Activated B cell treated with CpG ODN at 0.5 μM for 24 hours (primary cell): ENCODE measurements at places on chromosomes 16 and 17. TPM values are rescaled to one million over a fixed set of nuclear protein-coding genes. Genes with fewer than 3 reads are reported as not detected.

DNA sequence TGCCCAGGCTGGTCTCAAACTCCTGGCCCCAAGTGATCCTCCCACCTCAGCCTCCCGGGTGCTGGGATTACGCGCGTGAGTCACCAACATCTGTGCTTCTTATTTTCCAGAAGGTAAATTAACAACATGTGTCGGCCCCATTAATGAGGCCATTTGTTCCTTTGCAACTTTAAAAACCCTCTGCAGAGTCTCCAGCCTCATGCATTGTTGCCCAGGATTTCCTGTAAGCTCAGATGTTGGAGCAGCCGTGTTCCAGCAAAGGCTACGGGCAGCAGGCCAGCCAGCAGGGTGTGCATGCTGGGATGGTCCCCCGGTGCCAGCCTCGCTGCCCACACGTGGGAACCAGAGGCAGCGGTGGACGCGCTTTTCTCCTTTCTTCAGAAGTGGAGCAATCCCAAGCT is 19.1 kb upstream of the HEXD start:
- H3K4me3 ChIP-seq = no peak overlapping the region
- H3K27me3 ChIP-seq = no peaks in the 10 kb centered on the region
- no peak overlapping the region for H3K27ac ChIP-seq
- H3K4me1 ChIP-seq = peaks cover 7% of the 10 kb centered on the region

DNA sequence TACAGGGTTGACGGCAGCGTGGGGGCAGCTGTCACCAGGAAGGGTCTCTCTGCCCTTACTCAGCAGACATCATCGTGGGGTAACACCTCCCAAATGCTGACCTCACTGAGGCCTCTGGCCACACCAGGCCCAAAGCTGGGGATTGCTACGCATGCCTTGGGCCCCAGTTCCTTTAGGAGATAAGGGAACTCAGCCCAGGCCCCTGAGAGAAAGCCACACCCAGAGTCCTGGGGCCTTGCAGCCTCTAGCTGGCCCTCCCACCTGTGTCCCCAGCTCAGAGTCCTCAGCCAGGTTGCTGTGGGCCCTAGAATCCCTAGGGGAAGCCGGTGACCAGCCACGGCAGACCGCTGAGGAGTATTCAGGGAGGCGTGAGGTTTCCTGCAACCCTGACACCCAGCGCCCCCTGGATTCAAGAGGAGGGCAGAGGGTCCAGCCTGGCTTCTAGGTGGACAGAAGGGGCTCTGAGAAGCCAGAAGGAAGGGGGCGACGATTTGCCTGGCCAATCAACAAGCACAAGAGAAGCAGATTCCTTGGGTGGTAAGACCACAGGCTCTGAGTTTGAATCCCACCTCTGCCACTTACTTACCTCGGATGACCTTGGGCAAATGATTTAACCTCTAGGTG is 10.3 kb upstream of the GINS2 start:
- DNase-seq = no peak
- H3K4me3 ChIP-seq = no peak overlapping the region
- H3K4me1 ChIP-seq = no peaks in the 10 kb centered on the region
- no peak overlapping the region for H3K27ac ChIP-seq
- H3K36me3 ChIP-seq = no peaks in the 10 kb centered on the region
- no peaks in the 10 kb centered on the region for H3K27me3 ChIP-seq

DNA sequence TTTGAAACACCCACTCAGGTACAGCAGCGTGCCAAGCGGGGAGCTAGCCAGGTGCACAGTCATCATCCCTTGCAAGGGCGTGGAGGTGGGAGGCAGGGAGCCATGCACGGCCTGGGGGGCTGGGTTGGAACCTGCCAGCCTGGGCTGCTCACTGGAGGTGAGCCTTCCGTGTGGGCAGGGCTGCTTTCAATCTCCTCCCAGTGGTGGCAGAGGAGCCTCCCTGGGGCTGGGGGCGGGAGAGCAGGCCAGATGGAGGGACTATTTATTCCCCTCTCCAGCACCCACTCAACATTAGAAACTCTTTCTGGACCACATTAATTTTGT is 90.3 kb downstream of the KATNIP start:
- H3K4me1 ChIP-seq = peaks cover 4% of the 10 kb centered on the region
- H3K4me3 ChIP-seq = no peak overlapping the region
- H3K27ac ChIP-seq = no peak overlapping the region

- no peak overlapping the region for H3K4me3 ChIP-seq
- DNase-seq = no peak
- no peaks in the 10 kb centered on the region for H3K4me1 ChIP-seq
- peaks cover 7% of the 10 kb centered on the region for H3K36me3 ChIP-seq
- no peak overlapping the region for H3K27ac ChIP-seq
- H3K27me3 ChIP-seq = no peaks in the 10 kb centered on the region
These were observed 37.0 kb downstream of the STXBP4 start for GRCh38 chr17:55005520-55005919.

- H3K4me3 ChIP-seq = no peak overlapping the region
- H3K36me3 ChIP-seq = no peaks in the 10 kb centered on the region
- H3K27ac ChIP-seq = no peak overlapping the region
- H3K4me1 ChIP-seq = no peaks in the 10 kb centered on the region
- no peaks in the 10 kb centered on the region for H3K27me3 ChIP-seq
These were observed 54.1 kb downstream of the TOX3 start for GRCh38 chr16:52492789-52493357.

DNA sequence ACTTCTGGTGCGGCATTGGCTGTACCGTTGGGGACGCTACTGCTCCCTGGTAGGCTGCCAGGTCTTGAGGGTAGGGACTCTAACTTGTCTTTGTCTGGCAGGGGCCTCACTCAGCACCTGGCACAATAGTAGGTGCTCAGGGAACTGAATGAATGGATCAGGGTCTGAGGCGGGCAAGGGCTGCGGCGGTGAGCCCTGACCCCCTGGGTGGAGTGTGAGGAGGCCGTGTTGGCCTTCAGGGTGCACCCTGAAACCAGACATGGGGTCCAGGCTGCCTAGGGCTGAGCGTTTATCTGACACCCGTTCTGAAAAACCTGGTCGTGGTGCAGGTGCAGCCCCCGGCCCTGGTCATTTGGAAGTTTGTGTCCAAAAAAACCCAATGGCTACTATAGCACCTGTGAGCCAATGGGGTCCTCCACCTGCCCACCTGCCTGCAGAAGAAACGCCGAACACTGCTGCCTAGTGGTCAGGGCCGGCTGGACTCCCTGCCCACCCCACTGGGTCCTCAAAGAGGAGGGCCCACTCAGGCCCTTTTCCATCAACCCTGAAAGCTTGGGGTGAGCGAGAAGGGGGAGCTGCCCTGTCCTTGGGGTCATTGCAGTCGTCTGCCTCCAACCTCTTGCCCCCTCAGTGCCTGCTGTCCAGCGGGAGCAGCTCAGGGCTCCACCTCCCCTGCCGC is 4.9 kb upstream of the ATP6V0C start:
- H3K4me3 ChIP-seq = peak overlapping the region; percentile 57
- H3K27me3 ChIP-seq = no peaks in the 10 kb centered on the region
- peaks cover 76% of the 10 kb centered on the region for H3K4me1 ChIP-seq
- no peak for DNase-seq
- peaks cover under 1% of the 10 kb centered on the region for H3K36me3 ChIP-seq

GRCh38 chr17:34530918-34531317 is 48.5 kb upstream of the TMEM132E start:
- H3K27me3 ChIP-seq = peaks cover 45% of the 10 kb centered on the region
- H3K36me3 ChIP-seq = no peaks in the 10 kb centered on the region
- no peaks in the 10 kb centered on the region for H3K4me1 ChIP-seq
- no peak overlapping the region for H3K27ac ChIP-seq

GRCh38 chr16:72727565-72727964 is 320.4 kb downstream of the ZFHX3 start:
- H3K36me3 ChIP-seq = no peaks in the 10 kb centered on the region
- no peaks in the 10 kb centered on the region for H3K4me1 ChIP-seq
- no peak for DNase-seq
- H3K4me3 ChIP-seq = no peak overlapping the region

GRCh38 chr17:81488276-81488860 is 24.2 kb downstream of the ACTG1 start:
- peaks cover 10% of the 10 kb centered on the region for H3K4me1 ChIP-seq

- DNase-seq = no peak
- no peaks in the 10 kb centered on the region for H3K27me3 ChIP-seq
- no peak overlapping the region for H3K4me3 ChIP-seq
- H3K27ac ChIP-seq = no peak overlapping the region
- peaks cover 16% of the 10 kb centered on the region for H3K4me1 ChIP-seq
- peaks cover 20% of the 10 kb centered on the region for H3K36me3 ChIP-seq
These were observed 4.6 kb downstream of the HAGH start for GRCh38 chr16:1821861-1822611.

The CES3 gene
- total RNA-seq = 0.29 and 0.61 TPM in 2 replicates

The CHST5 gene
- total RNA-seq = 0.11 TPM in 1 of 2 replicates, not detected in the other

The CEP295NL gene
- total RNA-seq = 0.46 and 0.55 TPM in 2 replicates

The PNMT gene
- not detected in 2 replicates for total RNA-seq

The PTGES3L gene
- total RNA-seq = 1.4 and 2.0 TPM in 2 replicates

The NRN1L gene
- 0.69 and 1.4 TPM in 2 replicates for total RNA-seq

The PLA2G10 gene
- not detected in 2 replicates for total RNA-seq
